ENCODE measurements at places on chromosomes 3 and 15.

DNA sequence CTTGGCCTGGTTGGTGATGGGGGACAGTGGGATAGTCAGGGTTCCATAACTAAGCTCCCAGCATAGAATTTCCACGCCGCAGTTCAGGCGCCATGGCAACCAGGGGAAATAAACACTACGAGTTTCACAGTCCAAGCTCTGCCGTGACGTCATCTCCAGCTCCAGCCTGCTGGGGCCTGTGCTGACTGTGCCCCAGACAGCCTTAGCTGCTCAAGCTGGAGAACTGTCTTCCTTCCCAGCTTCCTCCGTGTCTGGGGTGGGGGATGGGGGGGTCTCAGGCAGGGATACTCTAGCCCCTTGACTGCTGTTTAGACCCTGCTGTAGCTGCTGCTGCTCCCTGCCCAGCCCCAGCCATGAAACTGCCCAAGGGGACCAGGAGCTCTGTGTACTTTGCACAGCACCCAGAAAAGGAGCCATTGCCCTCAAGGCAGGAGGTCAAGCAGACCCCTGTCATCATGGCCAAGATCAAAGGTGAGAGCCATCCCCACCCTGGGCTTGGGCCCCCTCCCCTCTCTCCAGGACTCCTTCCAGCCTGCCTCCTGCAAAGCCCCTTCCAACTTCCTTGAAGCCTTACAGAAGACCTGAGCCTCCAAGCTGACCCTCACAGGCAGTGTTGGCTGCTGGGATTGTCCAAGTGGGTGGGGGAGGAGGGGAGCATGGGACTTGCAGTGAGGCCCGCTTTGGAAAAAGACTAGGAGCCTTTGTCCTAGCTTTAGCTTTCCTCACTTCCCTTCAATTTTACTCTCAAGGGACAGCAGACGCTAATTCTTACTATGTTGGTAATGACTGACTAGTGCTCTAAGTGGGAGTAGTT is 11.4 kb upstream of the CSPG4 start:
- DNase-seq: peak; percentile 35

- DNase-seq: no peak
Observed at GRCh38 chr3:17500618-17501017, 241.8 kb downstream of the TBC1D5 start.

- no peak for DNase-seq
Observed at GRCh38 chr3:37991823-37992222, 1.2 kb downstream of the VILL start.

GRCh38 chr3:59235634-59236012 is 185.8 kb upstream of the CFAP20DC start:
- DNase-seq: no peak

DNA sequence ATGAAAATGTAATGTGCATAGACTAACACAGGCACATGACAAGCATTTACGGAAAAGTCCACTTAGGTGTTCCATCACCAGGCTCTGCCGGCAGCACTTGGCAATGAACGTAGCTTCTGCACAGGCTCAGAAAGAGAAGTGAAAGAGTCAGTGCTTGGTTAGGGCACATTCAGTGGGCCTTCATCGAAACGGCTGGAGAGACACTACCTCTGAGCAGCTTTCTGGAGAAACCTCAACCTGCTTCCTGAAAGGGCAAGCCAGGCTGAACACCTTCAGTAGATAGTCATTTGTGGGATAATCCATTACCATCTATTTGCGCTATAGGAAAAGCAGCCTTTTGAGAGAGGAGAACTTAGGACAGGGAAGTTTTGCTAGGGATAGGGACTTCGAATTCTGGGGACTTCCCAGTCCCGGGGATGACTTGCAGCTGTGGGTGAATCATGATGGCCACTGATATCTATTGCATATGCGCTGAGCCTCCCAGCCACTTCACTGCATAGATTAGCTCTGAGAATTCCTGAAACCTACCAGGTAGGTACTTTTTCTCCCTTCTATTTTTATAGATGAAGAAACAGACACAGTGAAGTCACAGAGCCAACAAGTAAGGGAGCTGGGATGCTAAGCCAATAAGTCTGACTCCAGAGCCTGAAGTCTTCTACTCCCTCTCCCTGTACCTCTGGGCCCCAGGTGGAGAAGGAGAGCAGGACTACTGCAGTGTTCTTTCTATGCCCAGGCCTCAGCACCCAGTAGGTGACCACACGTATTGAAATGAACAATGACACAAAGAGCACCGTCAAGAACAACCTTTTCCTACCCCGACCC is 4.2 kb upstream of the SH2D7 start:
- DNase-seq: no peak

DNA sequence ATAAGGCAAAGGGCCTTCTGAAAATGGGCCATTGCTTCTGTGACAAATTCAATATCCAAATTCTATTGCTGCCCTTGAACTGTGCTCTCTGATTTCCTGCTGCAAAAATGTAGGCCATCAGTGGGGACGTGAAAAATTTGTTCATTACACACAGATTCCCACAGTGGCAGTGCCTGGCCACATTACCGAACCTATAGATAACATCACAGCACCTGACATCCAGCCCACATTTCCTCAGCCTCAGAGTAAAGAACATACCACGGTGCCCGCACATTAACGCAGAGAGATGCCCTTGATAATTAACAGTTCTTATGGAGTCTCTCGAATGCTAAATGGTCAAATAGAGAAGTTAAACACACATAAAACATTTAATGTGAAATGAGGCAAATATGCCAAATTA is 931.6 kb upstream of the CFAP20DC start:
- no peak for DNase-seq

- DNase-seq: no peak
Observed at GRCh38 chr15:76932135-76932966, 802 bp downstream of the RCN2 start.

GRCh38 chr3:118000219-118000618 is 1034.4 kb downstream of the IGSF11 start:
- no peak for DNase-seq

- DNase-seq: no peak
Observed at GRCh38 chr3:71095511-71096291, 487.8 kb downstream of the FOXP1 start.

DNA sequence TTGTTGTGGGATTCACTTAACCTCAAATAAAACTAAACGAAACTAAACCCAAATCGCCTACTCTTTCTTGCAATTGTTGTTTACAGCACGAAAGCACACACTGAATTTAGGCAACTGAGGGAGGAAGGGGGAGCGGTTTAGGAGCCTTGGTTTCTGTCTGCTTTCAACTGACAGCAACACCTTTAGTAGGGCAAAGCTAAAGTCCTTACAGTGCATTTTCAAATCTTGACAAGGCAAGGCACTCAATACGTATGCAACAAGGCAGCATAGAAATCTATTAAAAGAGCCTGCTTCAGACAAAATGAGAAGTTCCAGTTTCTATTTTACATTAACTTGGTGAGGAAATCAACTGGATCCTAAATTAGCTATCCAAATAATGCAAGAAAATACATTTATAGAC is 174.6 kb downstream of the CHST2 start:
- no peak for DNase-seq

GRCh38 chr3:25218362-25218761 is 209.7 kb upstream of the RARB start:
- DNase-seq: no peak

GRCh38 chr15:70072479-70072878 is 25.2 kb downstream of the TLE3 start:
- DNase-seq: no peak

- no peak for DNase-seq
Observed at GRCh38 chr3:173743111-173743510, 345.6 kb downstream of the NLGN1 start.

DNA sequence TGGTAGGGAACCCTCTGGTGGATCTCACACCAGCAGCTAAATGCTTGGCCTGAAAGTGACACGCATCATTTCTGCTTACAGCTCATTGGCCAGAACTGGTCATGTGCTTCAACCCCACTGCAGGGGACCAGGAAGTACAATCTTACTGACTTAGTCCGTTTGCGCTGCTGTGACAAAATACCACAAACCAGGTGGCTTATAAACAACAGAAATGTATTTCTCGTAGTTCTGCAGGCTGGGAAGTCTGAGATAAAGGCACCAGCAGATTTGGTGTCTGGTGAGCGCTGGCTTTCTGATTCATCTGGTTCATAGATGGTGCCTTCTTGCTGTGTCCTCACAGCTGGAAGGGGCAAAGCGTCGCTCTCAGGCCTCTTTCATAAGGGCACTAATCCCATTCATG is 77.4 kb upstream of the SELENOK start:
- no peak for DNase-seq

DNA sequence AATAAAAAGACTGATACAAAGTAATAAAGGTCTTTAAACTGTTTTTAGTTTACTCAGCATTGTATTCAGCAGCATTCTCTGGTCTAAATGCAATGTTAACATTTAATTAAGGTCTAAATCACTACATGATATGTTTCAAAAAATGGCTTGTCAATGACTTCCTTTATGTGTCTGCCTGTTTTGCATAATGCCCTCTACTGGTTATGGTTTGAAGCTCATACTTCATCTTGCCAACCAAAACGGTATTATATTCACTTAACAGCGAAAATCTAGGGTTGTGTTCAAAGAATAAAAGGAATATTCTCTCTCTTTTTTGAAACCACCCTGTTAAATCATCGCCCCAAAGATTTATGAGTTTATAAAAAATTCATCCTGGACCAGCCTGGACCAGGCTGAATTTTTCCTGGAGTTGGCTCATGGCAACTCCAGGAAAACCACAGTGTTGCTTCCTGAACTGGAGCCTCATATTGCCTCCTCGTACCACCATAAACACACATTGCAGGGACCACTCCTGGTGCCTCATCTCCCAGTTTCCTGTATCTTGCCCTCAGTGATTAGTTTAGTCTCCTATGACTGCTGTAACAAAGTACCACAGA is 6.7 kb upstream of the NCEH1 start:
- no peak for DNase-seq

- DNase-seq: no peak
Observed at GRCh38 chr15:32840507-32841245, 122.9 kb downstream of the GREM1 start.

- DNase-seq: peak; percentile 58
Observed at GRCh38 chr3:136464502-136464901, 214.4 kb downstream of the PCCB start.

DNA sequence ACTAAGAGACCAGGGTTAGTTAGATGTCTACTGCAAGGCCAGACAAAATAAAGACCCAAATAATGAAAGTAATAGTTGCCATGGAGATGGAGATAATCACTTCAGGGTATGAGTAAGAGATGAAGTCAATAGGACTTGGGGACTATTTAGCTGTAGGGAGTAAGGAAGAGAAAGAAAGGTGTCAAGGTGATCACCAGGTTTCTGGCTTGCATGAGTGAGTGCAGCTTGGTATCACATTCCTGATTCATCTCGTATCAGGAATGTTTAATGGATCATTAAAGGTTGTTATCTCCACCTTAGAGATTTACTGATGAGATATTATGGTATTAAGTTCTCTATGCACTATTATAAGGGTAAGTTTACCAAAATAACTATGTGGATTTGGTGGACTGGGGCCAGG is 357.4 kb upstream of the ATP11B start:
- DNase-seq: no peak

DNA sequence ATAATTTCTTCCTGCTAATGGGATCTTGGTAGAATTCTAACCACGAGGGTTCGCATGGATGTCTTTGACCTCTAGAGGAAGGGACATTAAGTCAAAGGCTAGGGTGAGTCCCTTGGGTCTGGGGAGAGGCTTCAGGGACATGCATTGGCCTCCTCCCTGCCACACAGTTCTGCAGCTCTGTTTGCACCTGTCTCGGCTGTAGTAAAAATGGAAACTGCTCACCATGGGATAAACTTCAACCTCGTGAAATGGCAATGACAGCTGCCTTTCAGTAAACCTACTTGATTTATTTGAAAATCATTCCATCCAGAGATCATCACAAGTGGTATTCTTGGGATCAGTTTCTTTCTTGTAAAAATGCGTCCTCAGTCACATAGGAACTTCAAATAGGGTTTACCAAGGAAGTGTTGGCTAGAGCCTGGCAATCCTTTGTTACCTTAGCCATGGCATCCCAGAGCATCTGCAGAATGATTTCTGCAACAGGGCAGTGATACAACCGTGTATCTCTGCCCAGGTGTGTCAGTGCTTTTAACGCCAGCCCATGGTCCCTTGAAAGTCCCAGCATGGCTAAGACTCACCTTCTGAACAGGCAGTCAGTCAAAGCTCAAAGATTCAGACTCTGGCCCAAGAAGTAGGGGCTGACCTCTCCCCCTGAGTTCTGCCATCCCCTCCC is 14.0 kb upstream of the LRTM1 start:
- DNase-seq: no peak

GRCh38 chr3:44880284-44880683 is 5.9 kb downstream of the TGM4 start:
- DNase-seq: no peak

DNA sequence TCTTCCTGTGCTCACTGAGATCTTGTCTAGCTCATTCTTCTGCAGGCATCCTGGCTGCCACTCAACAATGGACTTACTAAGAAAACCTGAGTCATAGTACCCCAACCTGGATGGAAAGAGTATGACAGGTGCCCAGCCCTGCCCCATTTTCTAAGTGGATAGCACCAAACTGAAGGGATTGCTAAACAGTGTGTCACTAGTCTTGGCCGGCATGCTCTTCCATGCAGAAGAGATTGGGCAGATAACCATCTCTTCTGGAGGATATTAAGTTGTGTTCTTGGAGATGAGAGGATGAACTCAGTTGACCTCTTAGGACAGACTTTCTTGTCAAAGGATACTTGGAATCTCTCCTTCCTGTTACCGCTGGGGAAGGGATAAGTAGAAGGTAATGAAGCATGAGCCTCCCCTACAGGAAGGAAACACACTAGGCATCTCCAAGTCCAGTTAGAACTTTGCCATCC is 797.5 kb downstream of the AGBL1 start:
- no peak for DNase-seq

- DNase-seq: no peak
Observed at GRCh38 chr3:59334585-59334984, 284.8 kb upstream of the CFAP20DC start.

- no peak for DNase-seq
Observed at GRCh38 chr15:100143378-100143777, 198.4 kb downstream of the ADAMTS17 start.

- no peak for DNase-seq
Observed at GRCh38 chr15:67180514-67181191, 73.8 kb downstream of the AAGAB start.

DNA sequence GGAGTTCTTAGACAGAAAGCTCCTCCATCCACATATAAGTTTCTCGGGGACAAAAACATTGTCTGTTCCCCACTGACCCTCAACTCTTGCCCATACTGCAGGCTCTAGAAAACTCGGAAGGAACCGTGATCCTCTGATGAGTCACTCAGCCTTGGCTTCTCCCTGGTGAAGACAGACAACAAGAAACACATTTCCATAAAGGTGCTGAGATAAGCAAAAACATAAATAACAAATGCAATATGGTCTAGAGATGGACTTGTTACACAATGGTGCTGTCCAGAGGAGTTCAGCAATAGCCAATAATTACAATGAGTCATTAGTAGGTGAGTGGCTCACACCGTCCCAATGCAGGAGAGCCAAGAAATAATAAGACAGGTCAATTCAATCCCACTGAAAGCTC is 43.7 kb downstream of the MAGI1 start:
- peak; percentile 23 for DNase-seq

- no peak for DNase-seq
Observed at GRCh38 chr3:106376016-106376570, 507.3 kb upstream of the CBLB start.

GRCh38 chr15:88255484-88256278 is 858 bp downstream of the NTRK3 start:
- DNase-seq: no peak
